Aorta (tissue), 5 donors: ENCODE measurements at places on chromosomes 2 and 18. TPM values are rescaled to one million over a fixed set of nuclear protein-coding genes. Genes with fewer than 3 reads are reported as not detected.

DNA sequence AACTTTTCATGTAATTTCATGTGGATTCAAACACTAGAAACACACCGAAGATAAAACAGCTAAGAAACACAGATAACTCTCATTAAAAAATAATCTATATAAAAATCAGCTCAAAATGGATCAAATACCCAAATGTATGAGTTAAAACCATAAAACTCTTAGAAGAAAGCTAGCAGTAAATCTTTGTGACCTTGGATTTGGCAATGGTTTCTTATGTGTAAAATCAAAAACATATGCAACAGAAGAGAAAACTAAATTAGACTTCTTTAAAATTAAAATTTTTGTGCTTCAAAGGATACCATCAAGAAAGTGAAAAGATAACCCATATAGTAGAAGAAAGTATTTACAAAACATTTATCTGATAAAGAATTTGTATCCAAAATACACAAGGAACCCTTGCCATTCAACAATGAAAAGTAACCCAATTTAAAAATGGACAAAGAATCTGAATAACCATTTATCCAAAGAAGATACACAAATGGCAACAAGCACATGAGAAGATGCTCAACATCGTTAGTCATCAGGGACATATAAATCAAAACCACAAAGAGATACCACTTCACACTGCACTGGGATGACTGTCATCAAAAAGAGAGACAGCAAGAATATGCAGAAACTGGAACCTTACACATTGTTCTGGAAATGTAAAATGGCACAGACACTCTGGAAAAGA, 27.5 kb downstream of the GAREM1 start:
- no peak for DNase-seq
- no peaks in the 10 kb centered on the region for H3K27me3 ChIP-seq
- H3K27ac ChIP-seq = no peak overlapping the region
- no peak overlapping the region for H3K4me3 ChIP-seq

DNA sequence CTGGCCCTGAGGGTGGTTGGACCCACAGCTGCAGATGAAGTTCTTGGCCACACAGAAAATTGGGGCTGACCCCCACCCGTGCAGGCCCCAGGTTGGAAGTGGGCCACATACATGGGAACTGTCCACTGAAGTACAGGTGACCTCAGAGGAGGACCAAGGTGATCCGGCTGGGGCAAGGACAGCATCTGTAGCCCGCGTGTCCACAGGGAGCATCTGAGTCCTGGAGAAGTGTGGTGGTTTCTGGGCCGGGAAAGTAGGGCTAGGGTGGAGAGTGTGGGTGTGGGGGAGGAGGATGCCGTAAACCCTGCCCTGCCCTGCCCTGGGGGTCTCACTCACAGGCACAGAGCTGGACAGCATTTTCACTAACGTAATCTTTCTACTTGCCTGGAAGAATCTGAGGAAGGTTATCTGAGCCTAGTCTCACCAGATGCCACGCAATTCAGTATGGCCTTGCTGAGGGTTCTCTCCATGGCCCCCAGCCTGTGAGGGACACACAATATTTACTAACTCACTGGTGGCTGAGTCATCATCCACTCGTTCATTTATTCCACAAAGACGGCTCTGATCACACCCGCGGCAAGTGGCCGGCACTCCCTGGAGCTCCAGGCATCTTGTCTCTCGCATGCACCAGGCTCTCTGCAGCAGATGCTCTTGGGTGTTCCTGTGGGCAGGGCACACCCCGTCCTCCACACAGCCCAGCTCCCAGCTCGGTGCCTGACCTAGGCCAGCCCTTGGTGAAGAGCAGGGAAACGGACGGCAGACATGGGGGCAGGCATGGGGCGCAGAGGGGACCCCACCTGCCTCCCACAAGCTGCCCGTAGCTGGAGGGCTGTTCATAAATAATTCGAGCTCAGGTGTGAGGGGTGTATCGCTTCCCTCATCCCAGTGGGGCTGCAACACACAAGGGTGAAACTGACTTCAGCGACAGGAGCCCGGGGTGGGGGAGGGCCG, 51.2 kb downstream of the INHBB start:
- H3K4me3 ChIP-seq = no peak overlapping the region
- no peaks in the 10 kb centered on the region for H3K36me3 ChIP-seq
- no peaks in the 10 kb centered on the region for H3K4me1 ChIP-seq
- no peaks in the 10 kb centered on the region for H3K27me3 ChIP-seq
- peak; percentile 55 for DNase-seq

DNA sequence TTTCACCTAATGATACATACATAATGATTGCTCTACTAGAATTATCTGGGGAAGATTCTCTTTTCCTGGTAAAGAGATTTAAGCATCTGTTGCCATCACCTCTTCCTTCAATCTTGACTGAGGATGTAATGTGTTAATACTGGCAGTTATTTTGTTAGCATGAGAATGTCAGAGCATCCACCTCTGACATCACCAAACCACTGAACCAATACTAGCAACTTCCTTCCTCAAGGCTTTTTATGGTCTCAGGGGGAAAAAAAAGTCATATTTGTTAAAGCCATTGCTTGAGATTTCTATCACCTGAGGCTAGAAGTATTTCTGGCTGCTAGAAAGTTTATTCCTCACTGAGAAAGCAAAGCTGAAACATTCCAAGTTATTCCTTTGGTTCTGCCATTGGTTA, 48.5 kb downstream of the DSEL start:
- H3K4me3 ChIP-seq = no peak overlapping the region
- DNase-seq = no peak
- no peaks in the 10 kb centered on the region for H3K4me1 ChIP-seq
- H3K36me3 ChIP-seq = no peaks in the 10 kb centered on the region

DNA sequence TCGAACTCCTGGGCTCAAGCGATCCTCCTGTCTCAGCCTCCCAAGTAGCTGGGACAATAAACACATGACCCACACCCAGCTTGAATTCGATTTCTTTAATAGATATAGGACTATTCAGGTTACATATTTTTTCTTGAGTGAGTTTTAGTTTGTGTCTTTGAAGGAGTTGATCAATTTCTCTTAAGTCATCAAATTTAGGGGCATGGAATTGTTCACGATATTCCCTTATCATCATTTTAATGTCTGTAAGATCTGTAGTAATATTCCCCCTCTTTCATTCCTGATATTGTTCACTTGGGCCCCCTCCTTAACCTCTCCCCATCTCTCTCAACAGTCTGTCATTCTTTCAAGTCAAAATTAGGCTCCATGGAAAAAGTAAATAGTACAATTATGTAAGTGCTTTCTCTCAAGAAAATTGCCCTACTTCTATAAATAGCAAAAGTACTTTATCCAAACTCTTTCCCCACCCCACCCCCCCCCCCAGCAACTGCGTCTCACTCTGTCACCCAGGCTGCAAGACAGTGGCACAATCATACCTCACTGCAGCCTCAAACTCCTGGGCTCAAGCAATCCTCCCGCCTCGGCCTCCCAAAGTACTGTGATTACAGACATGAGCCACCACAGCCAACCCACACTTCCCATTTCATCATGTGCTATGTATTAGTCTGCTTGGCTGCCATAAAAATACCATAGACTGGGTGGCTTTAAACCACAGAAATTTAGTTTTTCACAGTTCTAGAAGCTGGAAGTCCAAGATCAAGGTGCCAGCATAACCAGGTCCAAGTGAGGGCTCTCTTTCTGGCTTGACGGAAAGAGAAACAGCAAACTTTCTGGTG, 20.1 kb downstream of the WDR33 start:
- H3K27ac ChIP-seq = no peak overlapping the region
- peaks cover 2% of the 10 kb centered on the region for H3K4me1 ChIP-seq
- H3K36me3 ChIP-seq = no peaks in the 10 kb centered on the region
- no peak for DNase-seq
- H3K27me3 ChIP-seq = no peaks in the 10 kb centered on the region
- no peak overlapping the region for H3K4me3 ChIP-seq

DNA sequence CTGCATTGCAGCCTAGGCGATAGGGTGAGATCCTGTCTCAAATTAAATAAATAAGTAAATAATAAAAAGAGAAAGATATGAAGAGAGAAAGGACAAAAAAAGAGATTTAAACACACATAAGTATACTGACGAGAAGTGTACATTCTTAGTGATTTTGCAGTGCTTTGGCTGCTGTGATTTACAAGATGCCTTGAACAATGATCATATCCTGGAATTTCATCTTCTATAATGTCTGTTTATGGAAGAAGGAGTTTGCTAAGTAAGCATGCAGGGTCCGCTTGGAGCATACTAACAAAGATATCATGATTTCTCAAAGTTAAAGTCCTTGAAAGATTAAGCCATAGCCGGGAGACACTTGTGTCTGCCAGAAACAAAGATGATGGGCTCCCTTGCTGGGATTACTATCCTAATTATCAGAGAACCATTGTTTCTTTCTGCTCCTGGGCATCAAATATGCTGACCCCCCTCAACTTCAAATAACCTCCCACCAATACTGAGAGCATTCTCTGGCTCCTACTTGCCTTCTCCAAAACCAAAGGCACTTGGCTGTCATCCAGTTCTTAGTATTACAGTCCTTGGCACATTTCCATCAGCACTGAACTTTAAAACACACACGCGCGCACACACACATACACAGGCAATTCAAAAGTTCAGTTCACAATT, 47.5 kb upstream of the STAM2 start:
- no peak overlapping the region for H3K4me3 ChIP-seq
- peaks cover 6% of the 10 kb centered on the region for H3K4me1 ChIP-seq
- H3K36me3 ChIP-seq = no peaks in the 10 kb centered on the region
- H3K27ac ChIP-seq = no peak overlapping the region
- no peaks in the 10 kb centered on the region for H3K27me3 ChIP-seq

DNA sequence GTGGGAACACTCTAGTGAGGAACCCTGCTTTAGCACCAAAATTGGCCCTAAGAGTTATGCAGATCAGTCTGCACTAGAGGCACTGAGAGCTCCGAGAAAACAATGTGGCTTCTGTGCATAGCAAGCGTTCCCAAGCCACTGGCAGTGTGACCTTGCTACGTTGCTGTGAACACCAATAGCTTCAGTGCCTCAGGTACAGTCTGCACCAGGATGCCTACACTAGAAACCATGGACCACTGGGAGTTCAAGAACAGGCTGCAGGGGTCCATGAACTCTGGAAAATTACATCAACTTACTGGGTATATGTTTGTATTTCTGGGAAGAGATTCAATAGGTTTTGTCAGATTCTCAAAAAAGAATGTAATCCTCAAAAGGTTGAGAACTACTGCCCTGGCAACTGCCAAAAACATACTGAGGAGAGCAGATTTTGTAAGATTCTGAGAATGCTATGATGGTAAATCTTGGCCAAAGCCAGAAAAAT, 18.3 kb upstream of the SP3 start:
- H3K4me3 ChIP-seq = no peak overlapping the region
- H3K27me3 ChIP-seq = no peaks in the 10 kb centered on the region
- H3K27ac ChIP-seq = peak overlapping the region; percentile 93
- H3K36me3 ChIP-seq = no peaks in the 10 kb centered on the region
- DNase-seq = no peak
- H3K4me1 ChIP-seq = peaks cover 11% of the 10 kb centered on the region

Gene ROCK2
- 119 TPM for total RNA-seq

Gene SPEG
- total RNA-seq = 261 TPM

Gene GREB1L
- total RNA-seq = 5.1 TPM

Gene UGT1A10
- not detected for total RNA-seq

Gene RPRM
- 1.1 TPM for total RNA-seq

Gene FIGN
- 27.8 TPM for total RNA-seq

Gene FAHD2B
- 12.0 TPM for total RNA-seq
